ENCODE measurements at places on chromosomes 16 and 17. TPM values are rescaled to one million over a fixed set of nuclear protein-coding genes. Genes with fewer than 3 reads are reported as not detected.

The RUNDC3A gene
- total RNA-seq, result 282 TPM

The SMPD3 gene
- total RNA-seq, result 85.4 TPM

The SLC35G6 gene
- total RNA-seq, result 0.34 TPM

The ZNF232 gene
- 44.5 TPM for total RNA-seq

The TBC1D3G gene
- not detected for total RNA-seq

The DERL2 gene
- 56.1 TPM for total RNA-seq

The ZCCHC14 gene
- 29.2 TPM for total RNA-seq

Measured in glutamatergic neuron (in vitro differentiated cells).